ENCODE measurements at places on chromosomes 6 and 20. TPM values are rescaled to one million over a fixed set of nuclear protein-coding genes. Genes with fewer than 3 reads are reported as not detected.
A peak's percentile ranks its signal among the peaks of the same experiment; 100 is the strongest.

DNA sequence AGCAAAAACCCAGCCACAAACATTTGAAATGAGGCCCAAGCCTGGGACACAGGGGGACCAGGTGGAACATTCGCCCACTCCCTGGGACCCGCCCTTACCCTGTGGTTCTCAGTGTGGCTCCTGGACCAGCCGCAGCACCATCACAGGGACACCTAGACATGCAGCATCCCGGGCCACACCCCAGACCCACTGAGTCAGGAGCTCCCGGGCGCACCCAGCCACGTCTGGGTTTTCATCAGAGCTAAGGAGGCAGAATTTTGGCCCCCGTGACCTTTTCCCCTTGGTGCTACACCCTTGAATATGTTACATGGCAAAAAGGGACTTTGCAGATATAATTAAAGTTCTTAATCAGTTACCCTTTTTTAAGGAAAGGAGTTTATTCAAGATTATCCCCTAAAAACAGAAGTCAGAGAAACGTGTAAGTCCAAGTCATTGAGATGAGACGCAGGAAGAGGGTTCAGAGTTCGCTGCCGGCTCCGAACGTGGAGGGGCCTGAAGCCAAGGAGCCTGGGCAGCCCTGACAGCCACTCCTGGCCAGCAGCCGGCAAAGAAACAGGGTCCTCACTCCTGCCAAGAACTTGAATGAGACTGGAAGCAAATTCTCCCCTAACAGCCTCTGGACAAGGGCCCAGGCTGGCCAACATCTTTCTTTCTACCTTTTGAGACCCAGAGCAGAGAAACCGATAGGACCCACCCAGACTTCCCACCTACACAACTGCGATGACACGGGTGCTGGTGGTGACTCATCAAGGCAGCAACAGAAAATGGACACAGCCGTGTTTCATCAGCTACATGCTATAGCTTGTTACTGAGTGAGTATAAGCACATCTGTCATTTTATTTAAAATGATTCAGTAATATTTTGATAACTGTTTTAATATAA is 25.3 kb downstream of the BFSP1 start:
- DNase-seq: peak; percentile 65

DNA sequence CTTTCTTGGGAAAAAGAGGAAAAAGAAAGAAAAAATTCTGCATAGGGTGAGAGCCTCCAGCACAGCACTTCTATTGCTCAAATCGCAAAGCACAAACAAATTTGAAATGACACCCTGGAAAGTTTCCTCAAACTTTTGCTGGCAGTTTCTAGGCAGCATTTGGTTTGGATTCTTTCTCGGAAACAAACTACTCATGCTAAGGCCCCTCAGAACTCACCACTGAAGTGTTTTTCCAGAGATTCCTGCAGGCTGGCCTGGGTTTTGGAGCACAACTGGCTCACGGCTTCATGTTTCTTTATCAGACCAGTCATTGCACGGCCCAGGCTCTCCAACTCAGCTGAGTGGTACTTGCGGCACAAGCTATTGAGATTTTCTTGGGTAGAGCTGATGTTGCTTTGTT is 237.8 kb downstream of the SYNE1 start:
- no peak for DNase-seq

GRCh38 chr6:89372506-89372901 is 20.0 kb upstream of the UBE2J1 start:
- no peak for DNase-seq

DNA sequence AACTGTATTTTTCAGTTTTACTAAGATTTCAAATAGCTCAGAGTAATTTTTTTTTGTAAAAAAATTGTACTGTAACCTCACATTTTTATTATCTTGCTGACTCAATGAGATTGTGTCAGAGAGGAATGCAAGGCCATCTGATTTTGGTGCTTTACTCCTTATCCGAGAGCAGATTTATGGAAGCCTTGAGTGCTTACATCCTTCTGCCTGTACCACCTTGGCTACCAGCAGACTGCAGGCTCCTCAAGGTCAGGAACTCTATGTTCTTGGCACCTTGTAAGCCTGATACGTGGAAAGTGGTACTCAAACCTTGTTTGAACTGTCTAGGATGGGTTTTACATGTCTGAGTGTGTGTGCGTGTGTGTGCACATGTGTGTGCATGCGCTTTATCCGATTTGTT is 80.1 kb upstream of the MLIP start:
- DNase-seq: no peak

- DNase-seq: no peak
Measured at GRCh38 chr6:13635948-13636658, 21.0 kb downstream of the NOL7 start.

GRCh38 chr6:123770247-123770949 is 33.3 kb upstream of the NKAIN2 start:
- no peak for DNase-seq

GRCh38 chr6:27814665-27815424 is 97.4 kb downstream of the OR2B2 start:
- no peak for DNase-seq

- DNase-seq: no peak
Measured at GRCh38 chr6:51541847-51542246, 545.6 kb downstream of the PKHD1 start.

GRCh38 chr6:130120731-130121130 is 102.0 kb downstream of the SAMD3 start:
- DNase-seq: no peak

DNA sequence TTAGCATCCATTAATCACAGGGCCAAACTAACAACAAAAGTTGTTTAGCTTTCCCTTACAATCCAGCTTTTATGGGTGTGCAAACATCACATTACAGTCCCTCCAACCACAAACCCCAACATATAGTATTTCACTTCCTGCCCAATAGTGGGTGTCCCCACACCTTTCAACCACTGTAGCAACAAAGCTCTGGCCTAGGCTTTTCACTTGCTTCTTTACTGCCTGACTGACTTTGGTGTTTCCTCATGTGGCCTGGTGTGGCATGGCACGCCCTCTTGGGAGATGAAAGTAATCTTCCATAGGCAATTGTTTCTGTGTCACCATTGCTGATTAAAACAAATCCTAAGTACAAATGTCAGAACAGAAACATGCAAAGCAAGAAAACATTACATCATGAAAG is 46.3 kb downstream of the MCM8 start:
- no peak for DNase-seq

DNA sequence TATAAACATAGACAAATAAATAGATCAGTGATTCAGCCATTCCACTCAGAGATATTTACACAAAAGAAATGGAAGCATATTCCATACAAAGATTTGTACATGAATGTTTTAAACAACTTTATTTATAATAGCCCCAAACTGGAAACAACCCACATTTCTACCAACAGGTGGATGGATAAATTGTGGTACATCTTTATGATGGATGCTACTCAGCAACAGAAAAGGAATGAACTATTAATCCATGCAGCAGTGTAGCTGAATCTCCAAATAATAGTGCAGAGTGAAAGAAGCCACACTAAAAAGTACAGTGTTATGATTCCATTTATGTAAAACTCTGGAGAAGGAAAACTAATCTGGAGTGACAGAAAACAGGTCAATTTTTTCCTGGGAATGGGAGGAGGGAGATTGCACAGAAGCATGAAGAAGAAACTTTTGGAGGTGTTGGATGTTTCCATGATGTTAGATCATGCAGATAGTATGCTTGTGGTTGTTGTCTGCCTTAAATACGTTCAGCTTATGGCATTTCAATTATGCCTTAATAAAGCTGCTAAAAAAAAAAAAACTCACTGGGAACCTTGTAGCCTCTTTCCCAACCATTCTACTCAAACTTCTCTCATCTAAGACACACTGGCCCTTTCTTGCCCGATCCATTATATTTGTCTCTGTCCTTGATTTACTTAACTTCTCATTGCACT is 100.9 kb downstream of the PPP1R14C start:
- DNase-seq: no peak

DNA sequence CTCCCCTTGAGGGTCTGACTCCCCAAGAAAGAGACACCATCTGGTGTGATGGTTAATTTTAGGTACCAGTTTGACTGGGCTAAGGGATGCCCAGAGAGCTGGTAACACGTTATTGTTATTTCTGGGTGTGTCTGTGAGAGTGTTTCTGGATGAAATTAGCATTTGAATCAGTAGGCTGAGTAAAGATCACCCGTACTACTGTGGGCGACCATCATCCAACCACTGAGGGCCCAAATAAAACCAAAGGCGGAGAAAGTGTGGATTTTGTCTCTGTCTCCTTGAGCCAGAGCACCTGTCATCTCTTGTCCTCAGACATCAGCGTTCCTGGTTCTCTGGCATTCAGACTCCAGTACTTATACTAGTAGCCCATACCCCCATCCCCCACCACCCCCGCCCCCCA is 7.9 kb upstream of the CNKSR3 start:
- DNase-seq: no peak

DNA sequence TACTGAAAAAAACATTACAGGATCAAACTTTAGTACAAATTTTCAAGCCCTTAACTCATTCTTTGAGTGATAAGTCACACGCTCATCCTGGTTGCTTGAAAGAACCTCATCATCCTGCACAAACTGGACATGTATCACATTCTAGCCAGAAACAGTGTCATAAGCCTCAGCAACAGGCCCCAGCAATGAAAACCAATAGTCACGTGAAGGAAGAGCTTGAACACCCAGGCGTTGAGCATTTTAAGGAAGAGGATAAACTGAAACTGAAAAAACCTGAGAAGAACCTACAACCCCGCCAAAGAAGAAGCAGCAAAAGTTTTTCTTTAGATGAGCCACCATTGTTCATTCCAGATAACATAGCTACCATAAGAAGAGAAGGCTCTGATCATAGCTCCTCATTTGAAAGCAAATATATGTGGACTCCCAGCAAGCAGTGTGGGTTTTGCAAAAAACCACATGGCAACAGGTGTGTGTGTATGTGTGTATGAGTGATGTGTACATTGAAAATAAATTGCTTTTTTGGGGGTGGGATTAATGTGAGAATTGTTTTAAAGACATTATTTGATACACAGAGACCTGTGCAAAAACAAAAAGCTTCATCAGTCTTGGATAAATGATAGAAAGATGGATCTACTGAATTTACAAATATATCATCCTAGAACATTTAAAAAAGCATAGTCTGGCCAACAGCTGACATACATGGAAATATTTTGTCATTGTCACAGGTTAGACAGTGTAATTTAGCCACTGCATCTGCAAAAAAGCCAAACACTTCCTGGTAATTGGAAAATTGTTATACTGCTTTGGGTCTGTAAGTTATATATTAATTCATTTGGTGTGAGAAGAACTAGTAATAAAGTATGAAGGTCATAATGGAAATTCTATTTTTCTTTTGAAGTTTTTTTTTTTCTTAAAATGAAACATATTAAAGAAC is 50.1 kb downstream of the PHF3 start:
- no peak for DNase-seq

DNA sequence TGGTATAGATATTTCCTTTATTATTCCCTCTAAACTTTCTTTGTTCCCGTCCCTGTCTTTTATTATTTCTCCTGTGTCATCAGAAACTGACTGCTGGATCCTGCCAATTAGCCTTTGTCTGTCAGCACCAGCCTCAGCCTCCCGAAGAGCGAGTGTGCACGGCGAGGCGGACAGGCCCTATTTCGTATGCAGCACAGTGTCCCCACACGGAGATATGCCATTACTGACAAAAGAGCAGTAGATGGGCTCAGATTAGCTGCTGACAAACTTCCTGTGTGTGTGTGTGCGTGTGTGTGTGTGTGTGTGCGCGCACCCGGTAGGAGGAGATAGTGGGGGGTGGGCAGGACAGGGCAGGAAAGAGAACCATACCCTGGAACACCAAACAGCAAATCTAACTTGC is 99.5 kb upstream of the ZFP64 start:
- DNase-seq: no peak

DNA sequence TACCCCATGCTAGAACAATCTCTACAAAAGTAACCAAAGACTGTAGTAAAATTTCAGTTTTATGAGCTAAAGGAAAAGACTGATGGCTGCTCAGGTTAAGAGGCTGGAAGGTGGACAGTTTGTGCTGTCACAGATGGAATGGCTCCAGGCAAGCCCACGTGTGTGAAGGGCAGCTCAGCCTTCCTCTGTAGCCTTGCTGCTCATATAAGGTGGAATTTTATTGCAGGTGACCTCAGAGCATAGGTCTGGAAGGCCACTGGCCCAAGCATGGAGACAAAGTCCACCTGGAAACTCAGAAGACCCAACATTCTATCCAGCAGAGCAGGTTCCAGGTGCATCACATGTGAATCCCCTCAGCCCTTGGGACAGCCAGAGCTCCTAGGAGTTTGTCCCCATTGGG is 53.6 kb downstream of the KAT14 start:
- no peak for DNase-seq

DNA sequence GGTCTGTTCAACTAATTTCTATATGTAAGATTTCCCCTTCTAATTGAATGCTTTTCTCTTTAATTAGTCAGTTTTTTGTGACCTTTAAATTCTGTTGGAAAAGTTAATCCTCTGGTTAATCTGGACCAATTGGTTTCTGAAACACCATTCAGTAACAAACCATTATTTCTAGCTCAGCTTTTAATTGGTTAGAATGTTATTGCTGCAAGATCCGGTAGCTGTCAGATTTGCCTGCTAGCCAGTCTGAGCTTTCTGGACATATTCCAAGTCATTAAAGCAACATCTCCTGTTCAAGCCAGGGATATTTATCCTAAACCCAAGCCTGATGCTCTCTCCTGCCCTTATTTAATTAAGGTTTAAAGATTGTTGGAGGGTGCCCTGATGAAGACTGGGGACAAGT is 55.1 kb upstream of the FBXL4 start:
- DNase-seq: no peak

DNA sequence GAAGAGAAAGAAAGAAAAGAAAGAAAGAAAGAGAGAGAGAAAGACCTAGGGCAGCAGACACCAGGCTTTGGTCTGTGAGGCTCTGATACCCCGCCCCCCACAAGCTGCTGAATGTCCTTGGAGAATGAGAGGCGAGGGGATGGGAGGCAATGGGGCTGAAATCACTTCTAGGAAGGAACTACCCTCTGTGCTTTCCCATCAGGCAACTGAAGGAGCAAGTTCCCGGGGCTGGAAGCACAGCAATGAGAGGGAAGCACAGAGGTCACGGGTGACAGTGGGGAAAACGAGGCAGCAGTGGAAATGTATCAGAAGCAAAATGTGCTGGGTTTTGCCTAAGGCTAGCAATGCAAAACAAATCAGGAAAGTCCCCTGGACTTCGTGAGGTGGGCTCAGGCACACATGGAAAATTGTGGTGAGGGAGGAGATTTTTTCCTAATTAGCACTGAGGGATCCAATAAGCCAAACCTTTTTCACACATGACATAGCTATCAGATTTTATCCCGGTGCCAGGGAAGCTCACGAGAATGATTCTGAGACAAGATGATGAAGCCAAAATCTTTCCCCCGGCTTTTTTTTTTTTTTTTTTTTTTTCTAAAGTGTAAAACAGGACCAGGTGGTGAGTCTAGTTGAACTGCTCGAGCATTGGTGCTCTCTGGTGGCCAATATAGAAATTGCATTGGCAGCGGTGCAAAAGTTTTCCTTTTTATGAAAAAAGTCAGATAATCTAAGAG is 16.8 kb upstream of the ARFGEF2 start:
- DNase-seq: peak; percentile 55

Gene PHIP
- 23.1 TPM for total RNA-seq

Gene C6orf89
- total RNA-seq: 38.7 TPM

Gene RHAG
- not detected for total RNA-seq

Gene NHLRC1
- 2.6 TPM for total RNA-seq

Gene UBD
- total RNA-seq: 10.1 TPM

Gene SIRPB2
- not detected for total RNA-seq

Gene ANKS1A
- total RNA-seq: 14.8 TPM

Gene VGLL2
- not detected for total RNA-seq
